Stimulated activated CD8-positive, alpha-beta memory T cell treated with anti-CD3 and anti-CD28 coated beads, Interleukin-7, amount 100 ng/mL, for 1 hour (primary cell): ENCODE measurements at places on chromosomes 2 and 18.

DNA sequence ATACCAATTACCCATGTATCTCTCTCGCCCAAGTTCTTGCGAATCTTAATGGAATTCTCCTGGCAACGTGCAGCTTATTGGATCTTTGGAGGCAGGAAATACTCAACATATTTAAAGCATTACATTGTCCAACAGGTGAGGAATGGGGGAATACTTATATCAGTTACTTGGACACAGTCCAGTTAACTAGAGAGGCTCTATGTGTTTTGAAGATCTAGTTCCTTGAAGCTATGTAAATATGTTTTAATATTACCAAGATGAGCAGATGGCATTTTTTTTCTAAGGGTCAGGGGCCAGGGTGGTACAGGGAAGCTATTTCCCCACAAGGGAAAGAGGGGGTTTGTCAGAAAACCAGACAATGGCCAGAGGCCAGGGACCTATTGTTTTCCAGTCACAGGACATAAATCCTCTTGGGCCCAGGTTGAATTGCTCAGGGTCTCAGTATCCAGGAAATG is 26.8 kb upstream of the MC5R start:
- no peak for DNase-seq

DNA sequence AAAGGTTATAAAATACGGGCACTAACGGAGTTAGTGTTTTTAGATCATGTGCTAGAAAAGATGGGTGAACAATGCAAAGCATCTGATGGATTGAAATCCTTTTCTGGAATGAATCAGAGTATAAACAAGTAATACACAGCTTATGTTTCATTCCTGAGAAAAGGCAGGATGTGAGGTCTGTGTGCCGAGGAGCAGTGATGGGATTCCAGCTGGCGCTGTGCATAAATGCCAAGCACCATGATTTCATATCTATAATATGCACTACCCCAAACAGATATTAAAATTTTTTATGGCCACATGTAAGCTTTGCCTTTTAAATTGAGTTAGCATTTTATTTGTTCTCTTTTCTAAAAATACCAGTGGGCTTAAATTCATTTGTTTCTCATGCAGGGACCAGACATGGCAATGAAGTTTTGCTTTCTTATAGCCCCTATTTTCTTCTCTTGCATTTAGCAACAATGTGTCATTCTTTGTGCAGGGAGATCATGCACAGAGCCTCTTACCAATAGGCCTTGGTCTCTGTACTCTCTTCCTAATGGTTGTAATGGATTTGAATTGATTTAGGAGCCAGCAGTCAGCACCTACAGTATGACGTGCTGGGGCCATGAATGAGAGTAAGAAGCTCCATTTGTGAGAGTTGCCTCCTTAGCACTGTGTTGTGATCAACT is 323.9 kb downstream of the SLC8A1 start:
- DNase-seq, result no peak

DNA sequence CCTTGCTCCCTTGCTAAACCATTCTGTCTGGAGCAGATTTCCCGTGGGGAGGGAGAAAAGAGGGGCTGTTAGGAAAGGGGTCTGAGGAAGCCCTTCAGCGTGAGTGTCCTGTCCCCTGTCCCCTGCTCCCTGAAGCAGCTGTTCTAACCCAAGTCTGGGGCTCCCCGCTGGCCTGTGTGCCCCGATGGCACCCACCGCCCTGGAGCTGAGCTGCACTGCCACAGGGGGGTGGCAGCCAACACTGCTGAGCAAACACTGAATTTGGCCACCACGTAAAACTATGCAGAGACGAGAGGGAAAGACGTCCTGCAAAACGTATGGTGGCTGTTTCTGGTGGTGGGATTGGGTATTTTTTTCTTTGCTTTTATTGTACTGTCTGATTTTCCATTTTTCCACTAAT is 17.9 kb downstream of the KCNG2 start:
- DNase-seq, result no peak

DNA sequence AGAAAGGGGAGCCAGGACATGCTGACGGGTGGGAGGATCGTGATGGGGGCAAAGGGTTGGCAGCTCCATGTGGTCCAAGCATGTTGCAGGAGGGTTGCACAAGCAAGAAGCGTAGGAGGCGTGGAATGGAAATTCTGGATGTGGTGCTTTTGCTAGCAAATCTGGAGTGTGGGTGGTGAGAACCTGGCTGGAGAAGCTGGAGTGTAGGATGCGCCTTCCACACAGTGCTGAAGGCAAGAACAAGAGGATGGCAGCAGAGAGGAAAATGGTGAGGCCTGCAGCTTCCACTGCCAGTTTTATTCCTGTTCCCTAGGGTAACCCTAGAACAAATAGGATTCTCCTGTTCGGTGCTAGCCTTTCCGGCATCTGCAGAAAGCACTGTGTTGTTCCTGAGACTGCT is 22.4 kb downstream of the CREG2 start:
- no peak for DNase-seq

GRCh38 chr2:119265693-119266066 is 42.0 kb downstream of the STEAP3 start:
- no peak for DNase-seq

GRCh38 chr2:121504316-121504715 is 26.4 kb upstream of the RNU4ATAC start:
- DNase-seq, result no peak

DNA sequence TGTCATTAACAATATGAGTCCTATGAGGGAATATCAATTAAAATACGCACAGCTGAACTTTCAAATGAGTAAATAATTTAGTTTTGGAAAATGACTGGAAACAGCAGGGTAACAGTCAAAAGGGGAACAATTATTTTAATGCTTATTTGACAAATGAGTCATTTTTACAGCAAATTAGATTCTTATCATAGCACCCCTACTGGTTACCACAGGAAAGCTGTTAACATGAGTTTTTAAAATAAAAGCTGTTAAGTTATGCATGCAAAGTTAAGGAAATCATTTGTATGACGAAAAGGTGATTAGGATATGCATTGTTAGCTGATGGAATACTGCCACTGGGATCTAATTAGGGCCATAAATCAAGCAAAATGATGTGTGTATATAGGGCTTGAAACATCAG is 435.1 kb upstream of the MEIS1 start:
- no peak for DNase-seq

DNA sequence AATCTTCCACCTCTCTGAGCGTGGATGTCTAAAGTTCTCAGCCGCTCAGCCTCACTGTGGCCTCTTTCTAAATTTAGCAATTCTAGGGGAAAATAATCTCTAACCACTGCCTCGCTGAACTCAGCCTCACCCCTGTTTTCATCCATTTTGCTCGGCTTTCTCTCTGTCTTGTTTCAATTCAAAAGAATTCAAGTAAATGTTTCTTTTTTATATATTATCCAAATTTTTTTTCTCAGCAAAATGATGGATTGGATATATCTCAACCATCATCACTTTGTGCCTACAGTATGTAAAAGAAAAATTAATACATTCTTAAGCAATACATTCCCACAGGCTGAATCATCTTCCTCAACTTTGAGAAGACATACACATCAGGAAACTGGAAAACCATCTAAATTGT is 24.0 kb upstream of the GALNT5 start:
- DNase-seq, result no peak

GRCh38 chr2:215966274-215966673 is 47.1 kb downstream of the MREG start:
- no peak for DNase-seq

DNA sequence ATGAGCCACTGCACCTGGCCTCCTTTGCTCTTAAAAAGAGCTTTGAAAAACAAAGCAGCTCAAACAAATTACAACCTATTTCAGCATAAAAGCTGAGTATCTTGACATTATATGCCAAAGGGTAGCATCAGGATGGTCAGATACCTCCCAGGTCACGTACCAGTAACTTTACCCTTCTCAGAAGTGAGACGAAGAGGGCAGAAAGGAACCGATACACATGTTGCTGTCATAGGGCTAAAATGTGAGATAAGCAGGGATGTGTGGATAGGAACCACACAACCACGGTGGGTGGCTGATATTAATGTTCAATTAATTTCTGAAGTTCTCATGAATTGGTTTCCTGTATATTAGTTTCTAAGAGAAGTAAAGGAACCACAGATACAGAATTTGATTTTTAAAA is 12.6 kb upstream of the RNU2-63P start:
- no peak for DNase-seq

DNA sequence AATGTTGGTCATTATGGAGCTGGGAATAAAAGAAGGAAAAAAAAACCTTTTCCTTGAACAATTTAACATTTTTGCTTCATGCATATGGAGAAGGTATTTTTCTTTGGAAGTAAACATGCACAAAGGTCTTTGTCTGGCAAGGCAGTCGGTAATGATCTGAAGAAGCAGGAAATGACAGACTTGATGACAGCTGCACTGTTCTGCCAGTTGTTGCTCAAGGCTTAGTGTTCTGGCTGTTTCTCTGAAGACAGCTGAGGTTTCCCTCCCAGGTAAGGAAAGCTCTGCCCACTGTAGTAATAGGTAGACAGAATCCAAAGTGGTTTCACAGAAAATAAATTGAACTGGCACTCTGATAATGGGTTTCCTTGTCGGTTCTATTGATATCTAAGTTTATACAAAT is 308.4 kb upstream of the GCFC2 start:
- no peak for DNase-seq

DNA sequence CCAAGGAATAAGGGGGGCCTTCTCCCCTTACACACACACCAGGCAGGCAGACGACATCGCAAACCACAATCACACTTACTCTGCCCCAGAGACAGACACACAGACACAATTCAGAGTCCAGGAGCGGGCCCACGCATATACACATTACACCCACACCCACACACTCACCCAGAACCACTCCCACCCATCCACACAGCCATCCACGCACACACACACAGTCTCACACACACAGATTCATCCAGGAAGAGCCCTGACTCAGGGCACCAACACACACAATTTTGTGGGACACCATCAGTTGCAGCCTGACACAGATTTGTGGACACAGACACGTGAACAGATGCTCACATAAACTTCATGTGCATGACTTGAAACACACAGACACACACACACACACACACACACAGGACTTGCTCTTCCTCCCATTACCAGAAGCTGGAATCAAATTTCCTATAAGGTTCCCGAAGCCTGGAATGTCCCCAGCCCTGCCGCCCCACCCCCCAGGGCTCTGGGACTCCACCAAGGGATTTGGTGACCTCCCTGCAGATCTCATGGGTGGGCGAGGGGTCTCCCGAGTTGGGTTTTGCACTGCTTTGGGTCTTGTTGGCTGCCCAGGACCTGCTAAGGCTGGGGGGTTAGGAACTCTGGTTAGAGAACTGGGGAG is 23.5 kb downstream of the TNS1 start:
- no peak for DNase-seq

DNA sequence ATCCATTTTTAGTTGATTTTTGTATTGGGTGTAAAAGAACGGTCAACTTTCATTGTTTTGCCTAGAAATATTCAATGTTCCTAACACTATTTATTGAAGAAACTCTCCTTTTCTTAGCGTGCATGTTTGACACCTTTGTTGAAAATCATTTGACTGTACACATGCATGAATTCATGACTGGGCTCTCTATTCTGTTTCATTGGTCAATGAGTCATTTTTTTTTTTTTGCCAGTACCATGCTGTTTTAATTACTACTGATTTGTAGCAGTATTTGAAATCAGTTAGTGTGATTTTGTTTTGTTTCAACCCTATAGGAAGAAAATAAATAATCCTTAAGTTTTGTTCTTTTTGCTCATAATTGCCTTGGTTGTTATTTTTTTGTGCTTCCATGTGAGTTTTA is 828.7 kb downstream of the SUCLG1 start:
- DNase-seq, result no peak

DNA sequence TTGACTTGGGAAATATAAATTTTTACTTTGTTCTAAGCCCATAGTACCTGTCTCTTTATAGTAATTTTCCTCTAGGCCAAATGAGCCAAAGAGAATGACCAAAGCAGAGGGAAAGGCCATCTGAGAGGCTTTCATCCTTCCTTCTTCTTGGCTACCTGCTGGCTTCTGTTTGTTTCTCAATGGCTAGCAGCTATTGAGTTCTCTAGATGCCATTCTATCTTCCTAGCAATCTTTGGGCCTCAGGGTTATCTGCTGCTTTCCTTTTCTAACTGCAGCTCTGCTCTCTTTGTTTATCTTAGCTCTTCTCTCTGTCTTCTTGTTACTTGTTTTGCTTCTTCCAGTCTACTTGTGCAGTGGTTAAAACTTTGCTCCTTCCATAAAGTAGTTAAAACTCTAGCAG is 601.1 kb upstream of the NRXN1 start:
- no peak for DNase-seq

GRCh38 chr2:40160751-40161218 is 291.1 kb downstream of the SLC8A1 start:
- no peak for DNase-seq

- no peak for DNase-seq
Measured at GRCh38 chr2:45554073-45554741, 56.9 kb downstream of the SRBD1 start.

DNA sequence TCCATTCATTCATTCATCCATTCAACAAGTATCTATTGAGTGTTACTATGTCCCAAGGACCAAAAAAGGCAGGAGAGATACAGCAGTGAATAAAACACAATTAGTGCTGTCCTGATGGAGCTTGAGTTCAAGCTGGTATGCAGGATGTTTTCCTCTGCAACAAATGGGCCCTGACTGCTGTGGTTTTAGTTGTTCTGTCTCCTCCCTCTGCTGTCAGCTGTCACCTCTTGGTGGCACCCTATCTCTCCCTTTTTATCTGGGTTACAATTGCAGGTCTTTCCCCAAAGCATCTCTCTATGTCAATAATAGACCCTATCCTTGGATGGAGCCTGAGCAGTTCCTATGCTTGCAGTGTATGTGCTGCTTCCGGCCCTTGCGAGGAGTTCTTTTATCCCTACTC is 304.8 kb downstream of the PDE11A start:
- no peak for DNase-seq

- DNase-seq, result no peak
Measured at GRCh38 chr18:23067236-23067635, 68.0 kb upstream of the CABLES1 start.

DNA sequence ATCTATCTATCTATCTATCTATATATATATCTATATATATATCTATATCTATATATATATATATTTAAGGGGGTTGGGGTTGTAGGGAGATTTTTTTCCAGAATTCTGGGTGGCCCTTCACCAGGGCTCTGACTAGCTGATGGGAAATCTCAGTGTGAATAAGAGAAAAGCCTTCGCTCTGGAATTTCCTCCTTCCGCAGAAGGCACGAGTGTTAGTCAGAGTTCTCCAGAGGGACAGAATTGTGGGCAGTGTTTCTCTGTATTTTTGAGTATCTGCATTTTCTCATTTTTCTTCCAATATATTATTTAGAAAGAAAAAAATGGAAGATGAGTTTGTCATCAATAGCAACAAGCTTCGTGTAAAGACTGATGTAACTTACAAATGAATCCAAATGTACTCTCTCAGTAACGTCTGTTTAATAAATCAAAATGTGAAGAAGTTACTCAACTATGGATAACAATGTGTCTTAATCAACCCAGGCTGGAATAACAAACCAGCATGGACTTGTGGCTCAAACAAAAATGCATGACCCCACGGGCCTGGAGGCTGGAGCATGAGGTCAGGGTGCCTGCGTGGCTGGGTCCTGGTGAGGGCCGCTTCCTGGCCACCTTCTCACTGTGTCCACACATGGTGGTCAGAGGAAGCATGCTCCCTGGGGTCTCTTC is 10.6 kb upstream of the SNTG2 start:
- DNase-seq, result no peak
